ENCODE measurements at places on chromosomes 1 and 21.

DNA sequence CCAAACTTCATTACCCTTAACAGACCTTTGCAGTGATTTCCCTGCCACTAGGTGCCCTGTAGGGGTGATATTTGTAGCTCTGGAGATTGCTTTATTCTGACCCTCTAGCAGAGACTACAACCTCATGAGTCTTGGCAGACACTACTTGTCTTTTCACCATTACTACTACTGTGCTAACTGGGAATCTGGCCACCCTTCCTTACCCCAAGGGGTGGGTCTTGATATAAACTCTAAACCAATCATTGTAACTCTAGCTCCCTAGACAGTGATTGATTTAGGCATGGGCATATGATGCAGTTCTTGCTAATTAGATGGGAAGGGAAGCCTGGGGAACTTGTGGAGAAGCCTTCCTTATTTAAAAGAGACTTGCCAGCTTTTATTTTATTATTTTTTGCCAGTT is 3.9 kb downstream of the KPNA6 start:
- DNase-seq, result no peak

GRCh38 chr1:166007176-166007575 is 159.6 kb downstream of the FAM78B start:
- no peak for DNase-seq

- DNase-seq, result no peak
Observed at GRCh38 chr1:147717706-147718097, 42.7 kb downstream of the GJA5 start.

DNA sequence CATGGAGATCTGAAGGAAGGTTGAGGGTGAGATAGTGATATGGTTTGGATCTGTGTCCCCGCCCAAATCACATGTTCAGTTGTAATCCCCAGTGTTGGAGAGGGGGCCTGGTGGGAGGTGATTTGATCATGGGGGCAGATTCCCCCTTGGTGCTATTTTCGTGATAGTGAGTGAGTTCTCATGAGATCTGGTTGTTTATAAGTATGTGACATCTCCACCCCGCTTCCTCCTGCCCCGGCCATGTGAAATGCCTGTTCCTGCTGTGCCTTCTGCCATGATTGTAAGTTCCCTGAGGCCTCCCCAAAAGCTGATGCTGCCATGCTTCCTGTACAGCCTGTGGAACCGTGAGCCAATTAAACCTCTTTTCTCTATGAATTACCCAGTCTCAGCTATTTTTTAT is 451.9 kb upstream of the VAMP3 start:
- DNase-seq, result no peak

DNA sequence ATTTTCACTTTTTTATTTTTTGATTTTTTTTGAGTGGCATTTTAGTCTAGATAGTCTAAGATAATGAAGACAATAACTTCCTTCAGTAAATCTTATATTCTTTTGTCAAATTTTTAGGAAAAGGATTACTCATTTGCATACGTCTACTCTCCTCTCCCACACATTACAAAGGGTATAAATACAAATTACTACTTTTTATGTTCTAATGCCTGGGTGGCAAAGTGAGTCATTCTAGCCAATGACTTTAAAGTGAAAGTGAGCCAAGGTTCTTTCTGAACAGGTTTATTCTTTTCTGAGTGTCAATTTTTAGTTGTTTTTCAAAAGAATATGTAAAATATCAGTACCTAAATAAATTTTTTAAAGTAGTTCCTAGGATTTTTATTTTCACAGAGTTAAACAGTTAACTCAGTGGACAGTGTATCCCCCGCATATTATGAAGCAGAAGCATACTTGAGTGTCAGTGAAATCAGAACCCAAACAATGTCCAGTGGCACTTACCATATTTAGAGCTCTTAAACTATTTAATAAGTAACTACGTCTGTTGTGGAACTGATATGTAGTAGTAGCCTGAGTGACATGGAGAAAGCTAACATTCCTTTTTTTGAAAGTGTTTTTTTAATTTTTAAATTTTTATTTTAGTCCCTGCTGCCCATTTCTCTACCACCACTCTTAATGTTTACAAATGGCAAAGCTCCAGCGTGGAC is 141.7 kb downstream of the PHTF1 start:
- no peak for DNase-seq

DNA sequence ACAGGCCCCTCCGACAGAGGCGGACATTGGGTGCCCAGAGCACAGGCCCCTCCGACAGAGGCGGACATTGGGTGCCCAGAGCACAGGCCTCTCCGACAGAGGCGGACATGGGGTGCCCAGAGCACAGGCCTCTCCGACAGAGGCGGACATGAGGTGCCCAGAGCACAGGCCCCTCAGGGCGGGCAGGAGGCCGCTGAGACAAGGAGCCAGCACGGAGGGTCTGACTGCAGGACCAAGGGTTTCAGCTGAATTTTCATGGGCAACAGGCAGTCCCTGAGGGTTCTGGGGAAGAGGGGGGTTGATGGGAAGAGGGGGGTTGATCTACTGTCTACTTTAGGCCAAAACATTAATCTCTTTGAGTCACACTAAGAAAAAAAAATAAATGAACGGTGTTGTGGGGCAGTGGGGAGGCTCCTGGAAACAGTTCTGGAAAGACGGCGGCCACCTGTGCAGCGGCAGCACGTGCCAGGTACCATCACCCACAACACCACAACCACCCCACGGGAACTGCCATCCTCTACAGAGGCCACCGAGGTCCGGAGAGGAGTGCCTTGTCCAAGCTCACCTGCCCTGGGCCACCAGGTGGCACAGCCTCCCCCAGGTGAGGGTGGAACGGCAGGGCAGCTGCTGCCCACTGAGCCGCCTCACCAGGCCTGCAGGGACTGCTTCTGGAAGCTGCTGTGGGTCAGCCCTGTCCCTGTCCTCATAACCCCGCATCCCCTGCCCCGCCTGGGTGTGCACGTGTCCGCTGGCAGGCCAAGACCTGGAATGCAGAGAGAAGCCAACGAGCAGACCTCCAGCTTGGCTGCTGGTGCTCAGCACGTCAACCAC is 20.5 kb downstream of the PRDM15 start:
- no peak for DNase-seq

GRCh38 chr21:35195232-35195631 is 146.1 kb upstream of the RUNX1 start:
- no peak for DNase-seq

DNA sequence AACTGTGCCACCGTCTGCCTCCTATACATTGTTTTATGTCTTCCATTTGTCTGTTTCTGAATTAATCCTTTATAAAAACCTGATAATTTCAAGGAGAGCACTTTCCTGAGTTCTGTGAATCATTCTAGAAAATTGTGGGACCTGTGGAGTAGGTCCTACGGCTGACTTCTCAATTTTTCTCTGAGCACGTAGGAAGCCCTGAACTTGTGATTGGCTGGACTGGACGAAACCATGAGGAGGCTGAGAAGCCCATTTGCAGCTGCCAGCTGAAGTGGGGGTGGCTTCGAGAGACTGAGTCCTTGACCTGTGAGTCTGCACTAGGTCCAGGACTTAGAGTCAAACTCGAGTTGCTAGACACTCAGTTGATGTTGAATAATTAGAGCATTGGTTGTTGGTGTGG is 277.1 kb upstream of the NCAM2 start:
- DNase-seq, result no peak

DNA sequence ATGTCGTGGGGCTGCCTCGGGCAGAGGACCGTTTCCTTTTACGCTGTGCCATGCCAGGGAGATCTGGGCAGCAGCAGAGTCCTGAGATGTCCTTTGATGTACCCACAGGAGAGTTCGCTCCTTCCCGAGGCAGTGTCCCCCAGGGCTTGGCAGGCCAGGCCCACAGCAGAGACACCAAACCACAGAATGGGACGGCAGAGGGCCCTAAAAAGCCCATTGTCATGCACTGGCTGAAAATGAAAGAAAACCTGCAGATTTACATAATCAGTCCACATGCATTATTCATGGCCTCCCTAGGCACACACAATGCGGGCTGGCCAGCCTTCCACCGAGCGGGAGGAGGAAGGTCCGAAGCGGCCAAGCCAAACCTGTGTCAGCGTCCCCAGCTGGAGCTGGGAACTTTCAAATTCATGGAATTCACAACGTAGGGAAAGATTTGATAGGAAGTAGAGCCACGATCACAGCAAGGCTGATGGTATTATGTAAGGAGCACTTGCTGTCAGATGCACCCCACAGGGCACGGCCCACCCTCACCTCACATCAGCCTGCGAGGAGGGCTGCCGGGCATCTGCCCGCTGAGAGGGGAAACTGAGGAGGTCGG is 25.3 kb upstream of the EFHD2 start:
- DNase-seq, result no peak

DNA sequence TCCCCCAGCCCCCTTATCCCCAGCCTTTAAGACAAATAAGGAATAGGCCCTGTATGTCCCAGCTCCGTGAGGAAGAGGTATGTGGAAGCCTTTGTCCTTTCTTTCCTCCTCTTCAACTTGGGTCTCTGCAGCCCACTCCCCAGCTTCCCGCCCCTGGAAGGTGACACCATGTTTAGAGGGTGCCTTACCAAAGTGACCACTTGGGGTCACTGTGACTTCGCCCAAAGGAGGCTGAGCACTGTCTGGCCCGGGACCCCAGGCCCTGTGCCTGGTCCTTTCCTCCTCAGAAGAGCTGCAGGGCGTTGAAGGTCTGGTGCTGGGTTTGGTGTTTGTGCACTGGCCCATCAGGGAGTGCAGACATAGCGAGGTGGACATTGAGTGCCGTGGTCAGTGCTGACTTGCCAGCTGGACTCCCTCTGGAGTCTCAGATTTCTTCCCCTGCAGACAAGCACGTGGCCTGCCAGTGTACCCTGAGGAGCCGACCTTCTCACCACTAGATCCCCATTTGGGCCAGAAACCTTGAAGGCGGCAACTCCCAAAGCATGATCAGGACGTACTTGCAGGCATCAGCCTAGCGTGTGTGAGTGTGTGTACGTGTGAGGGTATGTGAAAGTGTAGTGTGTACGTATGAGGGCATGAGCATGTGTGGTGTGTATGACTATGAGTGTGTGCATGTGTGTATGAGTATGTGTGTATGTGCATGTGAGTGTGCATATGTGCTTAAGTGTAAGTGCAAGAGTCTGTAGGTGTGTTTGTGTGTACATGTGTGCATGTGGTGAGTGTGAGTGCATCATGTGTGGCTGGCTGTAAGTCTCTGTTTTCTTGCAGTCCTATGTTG is 181.4 kb upstream of the KIAA0040 start:
- no peak for DNase-seq

- no peak for DNase-seq
Observed at GRCh38 chr1:240417317-240417716, 194.6 kb downstream of the GREM2 start.

DNA sequence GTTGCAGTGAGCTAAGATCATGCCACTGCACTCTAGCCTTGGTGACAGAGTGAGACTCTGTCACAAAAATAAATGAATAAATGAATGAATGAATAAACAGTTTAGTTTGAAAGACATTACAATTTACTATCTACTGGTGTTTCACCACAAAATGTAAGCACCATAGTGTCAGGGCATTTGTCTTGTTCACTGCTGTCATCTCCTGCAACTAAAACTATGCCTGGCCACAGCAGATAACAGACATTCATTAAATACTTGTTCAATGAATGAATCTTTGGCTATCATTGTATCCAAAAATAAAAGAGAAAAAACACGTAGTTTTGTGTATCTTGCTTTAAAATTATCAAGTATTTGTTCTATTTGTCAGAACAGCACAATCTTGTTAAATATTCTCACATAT is 32.5 kb downstream of the SASS6 start:
- no peak for DNase-seq

GRCh38 chr1:115463347-115463746 is 125.3 kb upstream of the NGF start:
- no peak for DNase-seq

GRCh38 chr1:26318338-26319064 is 743 bp downstream of the CD52 start:
- DNase-seq, result no peak

GRCh38 chr1:154910851-154911250 is 25.7 kb downstream of the PMVK start:
- no peak for DNase-seq

- no peak for DNase-seq
Observed at GRCh38 chr1:222750651-222751050, 13.6 kb downstream of the FAM177B start.

DNA sequence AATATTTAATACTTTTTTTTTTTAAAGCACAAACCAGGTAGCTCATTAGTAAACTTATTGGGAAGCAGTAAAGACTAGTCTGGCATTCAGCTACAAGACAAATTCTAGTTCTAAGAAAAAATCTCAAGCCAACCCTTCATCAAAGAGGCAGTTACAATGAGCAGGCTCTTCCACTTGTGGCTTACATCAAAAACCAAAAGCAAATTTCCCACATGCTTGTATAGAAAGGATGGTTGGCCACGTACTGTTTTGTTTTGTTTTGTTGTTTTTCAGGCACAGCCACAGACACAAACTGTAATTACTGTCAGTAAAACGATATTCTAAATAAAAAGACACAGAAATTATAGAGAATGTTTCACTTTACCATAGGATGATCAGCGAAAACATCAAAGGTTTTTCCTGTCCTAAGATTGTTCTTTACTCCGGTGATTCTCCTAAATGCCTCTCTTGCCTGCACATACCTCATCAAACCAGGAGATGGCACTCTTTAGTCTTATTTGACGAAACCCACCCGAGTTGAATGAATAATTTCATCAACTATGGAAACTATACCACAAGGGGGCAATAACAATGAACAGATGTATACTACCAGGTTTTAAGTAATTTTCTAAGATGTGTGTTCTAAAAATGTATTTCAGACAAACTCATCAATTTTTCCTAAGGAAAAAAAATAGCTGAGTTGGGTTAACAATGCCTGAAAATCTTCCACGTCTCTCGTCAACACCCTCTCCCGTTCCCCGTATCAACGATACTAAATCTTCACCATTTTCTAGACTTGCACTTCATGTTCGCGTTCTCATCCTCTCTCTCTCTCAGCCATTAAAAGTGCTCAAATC is 26.9 kb downstream of the RPL5 start:
- DNase-seq, result no peak

DNA sequence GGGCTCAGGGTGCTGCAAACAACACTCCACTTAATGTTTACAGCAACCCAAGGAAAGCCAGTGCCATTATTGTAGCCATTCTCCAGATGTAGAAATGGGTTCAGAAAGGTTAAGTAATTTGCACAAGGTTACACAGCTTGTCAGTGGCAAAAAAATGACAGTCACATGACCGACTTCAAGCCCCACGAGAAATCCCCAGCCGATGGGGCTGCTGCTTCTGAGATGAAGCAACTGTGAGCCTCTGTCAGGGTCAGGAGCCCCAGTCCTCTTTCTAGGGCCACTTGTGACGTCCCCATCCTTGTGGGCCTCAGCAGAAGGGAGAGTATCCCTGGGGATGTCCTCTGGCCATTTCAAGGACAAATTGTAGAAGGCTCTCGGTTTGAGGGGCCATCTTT is 54.8 kb downstream of the EDN2 start:
- no peak for DNase-seq

DNA sequence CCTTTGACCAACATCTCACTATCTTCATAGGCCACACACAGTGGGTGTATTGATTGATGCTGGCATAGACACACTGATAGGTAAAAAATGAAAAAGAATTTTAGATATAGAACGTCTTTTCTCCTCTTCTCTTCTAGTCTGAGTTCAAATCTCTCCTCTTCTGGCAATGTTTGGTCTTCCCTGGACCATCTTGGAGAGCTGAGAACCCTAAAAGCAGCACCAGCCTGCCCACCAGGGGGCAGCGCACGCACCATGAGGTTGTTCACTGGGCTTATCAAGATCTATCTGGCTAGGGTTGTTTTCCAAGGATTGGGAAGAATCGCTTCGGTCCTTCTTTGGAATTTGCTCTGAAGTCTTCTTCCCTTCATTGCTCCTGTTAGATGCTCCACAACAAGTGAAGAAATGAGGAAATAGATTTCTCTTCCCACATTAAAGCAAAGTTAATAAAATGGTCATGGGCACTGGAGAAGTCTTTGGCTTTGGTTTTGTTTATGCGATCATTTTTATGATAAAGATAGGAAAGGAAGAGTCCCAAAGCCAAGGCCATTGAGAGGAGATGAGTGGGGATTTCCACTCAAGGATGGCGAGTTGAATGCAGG is 104.0 kb upstream of the OLIG2 start:
- DNase-seq, result no peak
